ENCODE measurements at places on chromosomes 1 and 21.

- no peak for DNase-seq
Observed at GRCh38 chr21:42830456-42831455, 48.6 kb downstream of the WDR4 start.

DNA sequence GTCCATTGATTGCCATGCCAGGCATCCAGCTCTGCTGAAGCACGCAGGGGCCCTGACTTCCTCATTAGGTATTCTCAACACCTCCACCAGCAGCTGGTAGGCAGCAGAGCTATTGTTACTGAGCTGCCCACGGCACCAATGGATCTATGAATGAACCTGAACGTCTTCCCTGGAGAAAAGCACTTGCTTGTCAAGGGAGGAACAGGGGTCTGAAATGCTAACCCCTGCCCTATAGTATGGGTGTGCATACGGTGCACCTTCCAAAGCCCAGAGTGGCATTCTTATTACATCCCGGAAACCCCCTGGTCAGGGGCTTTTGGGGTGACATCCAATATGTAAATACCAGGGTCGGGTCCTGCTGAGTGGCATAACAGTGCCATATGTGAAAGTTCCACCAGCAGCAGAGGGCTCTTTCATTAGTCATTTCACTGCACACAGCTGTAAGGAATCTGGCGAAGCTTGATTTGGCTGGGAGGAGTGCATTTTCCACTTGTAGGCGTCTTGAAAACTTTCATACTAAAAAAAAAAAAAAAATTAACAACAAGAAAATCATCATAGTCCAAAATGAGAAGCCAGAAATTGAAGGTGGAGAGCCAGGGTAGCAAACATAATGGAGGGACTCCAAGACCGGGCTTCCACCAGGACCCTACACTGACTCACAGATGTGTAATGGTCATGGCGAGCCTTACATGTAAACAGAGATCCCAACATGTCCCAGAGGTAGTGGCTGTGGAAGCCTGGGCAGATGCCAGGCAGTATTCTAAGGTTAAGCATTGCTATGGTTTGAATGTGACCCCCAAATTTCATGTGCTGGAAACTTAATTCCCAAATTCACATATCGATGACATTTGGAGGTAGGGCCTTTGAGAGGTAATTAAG, 58.8 kb upstream of the PRDX6 start:
- no peak for DNase-seq

DNA sequence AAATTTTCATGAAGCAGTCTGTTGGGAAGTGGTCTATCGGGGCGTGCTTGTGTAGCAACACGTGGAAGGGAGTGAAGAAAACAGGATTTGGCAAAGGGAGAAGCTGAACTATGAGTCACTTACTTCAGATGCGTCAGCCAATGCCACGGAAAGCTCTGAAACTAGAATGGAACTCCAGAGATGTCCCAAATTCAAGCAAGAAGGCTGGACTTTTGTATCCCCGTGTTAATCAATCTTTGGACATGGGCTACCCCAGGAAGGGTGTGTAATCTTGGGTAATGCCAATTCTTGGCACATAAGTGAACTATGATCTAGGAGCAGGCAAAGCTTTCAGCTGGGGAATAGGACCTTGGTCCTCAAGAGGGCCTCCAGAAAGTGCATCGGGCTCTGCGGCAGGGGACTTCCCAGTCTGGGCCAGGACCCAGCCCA, 102.6 kb downstream of the ADSS2 start:
- DNase-seq = peak; percentile 69

DNA sequence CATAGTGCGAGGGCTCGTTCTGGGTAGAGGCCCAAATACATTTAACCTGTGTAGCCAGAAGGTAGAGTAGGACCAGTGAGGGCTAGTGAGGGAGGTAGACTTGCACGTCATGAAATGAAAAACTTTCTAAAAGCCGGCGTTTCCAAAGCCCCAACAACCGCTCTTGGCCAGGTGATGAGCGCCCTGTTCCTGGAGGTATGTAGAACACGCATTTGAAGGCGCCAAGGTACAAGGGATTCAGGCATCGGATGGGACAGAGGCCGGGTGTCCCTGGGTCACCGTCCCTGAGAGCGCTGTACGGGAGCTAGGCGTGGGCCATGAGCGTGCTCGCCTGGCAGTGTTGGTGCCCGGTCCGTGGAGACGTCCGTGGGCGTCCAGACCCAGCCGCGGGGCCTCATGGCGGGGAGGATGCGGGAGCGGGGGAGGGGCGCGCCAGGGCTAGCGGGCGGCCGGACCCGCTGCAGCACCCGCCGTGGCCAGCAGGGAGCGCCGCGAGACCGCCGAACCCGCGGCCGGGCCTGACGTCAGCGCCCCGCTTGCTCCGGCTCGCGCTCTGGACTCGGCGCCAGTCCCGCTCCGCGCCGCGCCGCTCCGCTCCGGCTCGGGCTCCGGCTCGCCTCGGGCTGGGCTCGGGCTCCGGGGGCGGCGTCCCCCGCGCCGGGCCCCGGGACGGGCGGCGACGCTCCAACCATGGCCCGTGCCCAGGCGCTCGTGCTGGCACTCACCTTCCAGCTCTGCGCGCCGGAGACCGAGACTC, at the start of gene PTPRU:
TSS of gene PTPRU (plus strand) at position 568 of the 757 bp plus-strand sequence. CDS start at position 691, 123 bp downstream.
- DNase-seq = no peak

DNA sequence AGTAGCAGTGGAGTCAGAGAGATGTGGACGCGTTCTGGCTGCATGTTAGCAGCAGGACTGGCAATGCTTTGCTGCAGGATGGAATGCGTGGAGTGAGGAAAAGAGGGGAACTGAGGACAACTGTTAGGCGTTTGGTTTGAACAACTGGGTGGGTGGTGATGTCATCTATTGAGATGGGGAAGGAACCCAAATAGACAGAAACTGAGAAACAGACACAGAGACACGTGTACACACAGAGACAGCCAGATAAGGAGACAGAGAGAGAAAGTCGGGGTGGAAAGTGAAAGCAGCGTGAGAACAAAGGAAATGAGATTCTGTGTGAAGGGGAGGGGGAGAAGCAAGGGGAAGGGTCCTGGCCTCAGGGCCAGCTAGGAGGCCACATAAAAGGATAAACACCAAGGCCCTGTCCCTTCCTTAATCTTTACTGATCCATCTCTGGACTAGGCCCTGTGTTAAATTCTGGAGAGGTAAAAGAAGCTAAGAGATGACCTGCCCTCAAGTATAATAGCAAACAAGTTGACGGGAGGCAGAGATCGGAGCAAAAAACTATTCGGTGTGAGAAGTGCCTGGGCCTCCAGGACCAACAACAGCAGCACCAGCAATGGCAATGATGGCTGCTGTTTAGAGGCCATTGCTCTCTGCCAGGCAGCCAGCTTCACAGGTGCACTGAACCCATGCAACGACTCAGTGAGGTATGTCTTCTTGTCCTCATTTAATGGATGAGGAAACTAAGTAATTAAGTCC, 31.6 kb downstream of the VWA5B1 start:
- no peak for DNase-seq

DNA sequence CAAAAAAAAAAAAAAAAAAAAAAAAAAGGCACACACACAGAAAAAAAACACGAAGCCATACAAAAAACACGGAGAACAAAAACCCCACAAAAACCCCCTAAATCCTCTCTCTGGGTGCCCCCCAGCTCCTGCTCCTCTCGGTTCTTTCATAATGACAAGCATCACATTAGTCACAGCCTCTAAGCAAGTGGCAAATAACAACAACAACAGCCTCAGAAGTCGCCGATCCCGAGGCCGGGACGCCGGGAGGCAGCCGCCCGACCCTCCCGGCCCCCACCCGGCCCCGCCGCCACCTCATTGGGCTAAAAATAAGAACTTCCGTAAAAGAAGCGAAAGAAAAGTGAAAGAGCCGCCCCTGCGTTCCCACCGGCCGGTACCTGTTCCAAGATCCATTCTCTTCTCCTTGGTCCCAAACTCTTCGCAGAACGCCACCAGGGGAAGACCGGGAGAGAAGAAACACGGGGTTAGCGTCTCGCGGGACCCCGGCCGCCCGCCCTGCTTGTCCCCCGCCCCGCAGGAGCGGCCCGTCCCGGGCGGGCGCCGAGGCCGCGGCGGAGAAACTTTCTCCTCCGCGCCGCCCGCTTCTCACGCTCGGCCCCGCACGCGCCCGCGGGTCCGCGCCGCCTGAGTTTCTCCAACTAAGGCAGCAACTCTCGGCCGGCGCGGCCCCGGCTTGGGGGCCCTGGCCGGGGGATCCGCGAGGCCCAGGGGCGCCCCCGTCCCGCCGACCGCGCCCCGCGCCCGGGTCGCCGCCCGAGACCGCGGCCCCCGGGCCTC, 102.8 kb downstream of the CASZ1 start:
- no peak for DNase-seq

DNA sequence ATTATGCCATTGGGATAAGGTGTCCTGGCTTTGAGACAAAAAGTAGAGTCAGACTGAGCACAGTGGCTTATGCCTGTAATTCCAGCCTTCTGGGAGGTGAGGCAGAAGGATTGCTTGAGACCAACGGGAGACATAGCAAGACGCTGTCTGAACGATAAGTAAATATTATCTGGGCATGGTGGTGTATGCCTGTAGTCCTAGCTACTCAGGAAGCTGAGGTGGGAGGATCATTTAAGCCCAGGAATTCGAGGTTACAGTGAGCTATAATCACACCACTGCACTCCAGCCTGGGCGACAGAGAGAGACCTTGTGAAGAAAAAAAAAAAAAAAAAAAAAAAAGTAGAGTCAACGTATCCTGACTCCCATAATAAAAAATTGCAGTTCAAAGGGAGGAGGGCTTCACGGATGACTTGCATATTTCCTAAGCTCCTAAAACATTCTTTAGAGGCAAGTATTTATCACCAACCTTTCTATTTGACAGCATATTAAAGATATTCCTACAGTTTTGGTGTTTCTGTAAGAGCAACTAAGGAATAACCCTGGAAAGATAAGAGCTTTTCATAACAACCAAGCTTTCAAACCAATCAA, 141.2 kb downstream of the SLC44A5 start:
- DNase-seq = no peak

GRCh38 chr1:211324992-211325775, 1.4 kb upstream of the TRAF5 start:
- DNase-seq = no peak

DNA sequence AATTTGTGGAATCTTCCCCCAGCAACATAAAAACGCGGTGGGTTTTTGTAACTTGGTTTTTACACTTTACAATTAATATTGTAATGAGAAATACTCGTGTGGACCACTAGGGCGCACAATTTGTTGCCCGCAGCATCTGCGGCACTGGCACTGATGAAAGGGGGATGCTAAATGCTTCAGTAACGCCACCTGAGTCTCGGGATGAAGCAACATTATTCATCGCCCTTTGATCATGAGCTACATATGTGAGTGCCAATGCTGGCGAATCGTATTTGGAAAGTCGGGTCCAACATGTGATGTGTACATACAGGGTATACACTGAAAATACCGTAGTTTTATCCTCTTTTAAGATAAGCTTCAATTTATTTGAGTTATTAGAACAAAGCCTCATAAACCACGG, 34.2 kb upstream of the COX20 start:
- DNase-seq = no peak

DNA sequence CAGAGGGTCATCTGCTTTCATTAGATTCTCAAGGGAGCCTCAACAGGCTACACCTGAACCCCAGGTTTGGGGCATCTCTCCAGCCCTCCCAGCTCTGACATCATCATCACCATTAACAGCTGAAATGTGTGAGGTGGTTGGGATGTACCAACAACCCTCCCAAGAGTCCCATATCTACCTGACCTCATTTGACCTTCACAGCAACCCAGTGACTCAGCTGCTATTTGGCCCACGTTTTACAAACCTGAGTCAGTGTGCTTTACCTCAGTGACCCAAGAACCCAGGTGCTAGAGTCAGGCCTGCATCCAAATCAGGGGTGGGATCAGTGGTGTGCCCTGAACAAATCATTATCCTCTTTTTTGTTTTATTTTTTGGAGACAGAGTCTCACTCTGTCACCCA, 53.3 kb upstream of the TINAGL1 start:
- DNase-seq = no peak

GRCh38 chr1:7209336-7209735, 424.1 kb downstream of the CAMTA1 start:
- no peak for DNase-seq

GRCh38 chr1:157274698-157275534, 136.7 kb upstream of the ETV3 start:
- peak; percentile 43 for DNase-seq

DNA sequence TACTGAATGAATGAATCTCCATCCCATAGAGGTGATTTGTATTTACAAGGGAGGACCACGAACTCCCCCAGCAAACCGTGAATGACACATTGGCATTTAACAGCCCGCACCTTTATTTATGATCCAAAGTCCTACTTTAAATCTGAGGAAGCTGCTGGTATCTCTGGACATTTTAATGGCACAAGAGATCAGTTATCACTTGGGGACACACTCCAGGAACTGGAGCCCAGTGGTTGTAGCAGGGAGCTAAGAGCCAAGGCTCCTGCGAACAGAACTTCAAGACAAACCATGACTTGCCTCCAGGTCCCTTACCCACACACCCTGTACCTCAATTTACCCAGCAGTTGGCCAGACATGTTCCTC, 1.2 kb downstream of the CTNNBIP1 start:
- no peak for DNase-seq

DNA sequence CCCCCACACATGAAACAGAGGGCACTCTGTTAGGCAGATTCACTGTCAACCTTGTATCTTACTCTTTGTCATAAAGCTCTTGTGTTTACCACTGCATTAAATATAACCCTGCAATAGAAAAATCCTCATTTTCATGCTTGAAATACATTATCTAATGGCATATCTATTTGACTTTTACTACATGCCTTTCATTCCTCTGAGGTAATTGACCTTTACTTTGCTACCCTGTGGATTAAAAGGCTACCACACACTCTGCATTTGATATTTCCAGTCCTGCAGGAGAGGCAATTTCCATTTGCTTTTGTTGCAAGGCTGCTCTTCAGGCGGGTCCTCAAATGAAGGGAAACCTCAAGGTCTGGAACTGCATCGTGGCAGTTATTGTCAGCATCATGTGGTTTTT, 238.0 kb downstream of the NTNG1 start:
- no peak for DNase-seq

DNA sequence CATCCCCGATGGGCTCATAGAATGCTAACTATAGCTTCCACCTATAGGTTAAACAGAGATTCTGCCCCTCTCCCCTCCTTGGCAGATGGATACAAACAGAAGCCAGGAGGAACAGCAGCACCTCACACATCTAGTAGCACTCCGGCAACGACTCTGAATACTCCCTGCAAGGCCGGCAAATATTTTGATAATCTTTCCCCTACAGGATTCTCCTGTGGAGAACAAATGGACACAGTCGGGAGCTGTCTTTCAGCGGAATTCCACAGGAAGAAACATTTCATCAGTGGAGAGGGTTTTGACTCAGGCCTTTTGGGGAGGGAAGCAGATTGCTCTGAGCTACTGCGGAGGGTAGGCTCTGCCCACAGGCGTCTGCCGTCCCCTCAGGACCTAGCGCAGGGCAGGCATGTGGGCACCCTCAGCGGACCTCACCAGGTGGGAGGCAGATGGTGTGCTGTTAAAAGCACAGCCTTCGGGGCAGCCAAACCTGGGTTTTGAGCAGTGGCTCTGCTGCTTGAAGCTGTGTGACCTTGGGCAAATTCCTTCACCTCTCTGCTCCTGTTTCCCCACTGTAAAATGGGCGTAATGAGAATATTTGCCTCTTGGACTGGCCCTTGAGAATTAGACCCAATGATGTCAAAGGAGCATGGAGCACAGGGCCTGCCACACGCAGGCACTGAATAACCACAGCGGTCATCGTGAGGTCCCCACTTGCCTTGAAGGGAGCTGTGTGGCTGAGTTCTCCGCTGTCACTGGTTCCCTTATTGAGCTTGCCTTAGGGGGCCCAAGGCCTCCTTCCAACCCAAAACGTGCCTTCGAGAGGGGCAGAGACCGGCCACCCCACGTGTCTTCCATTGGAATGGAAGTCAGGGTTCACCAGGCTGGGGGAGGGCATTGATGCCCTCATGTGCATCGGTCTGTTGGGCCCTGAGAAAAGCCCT, 19.2 kb upstream of the BCAR3 start:
- DNase-seq = no peak
